Stimulated activated CD8-positive, alpha-beta memory T cell treated with anti-CD3 and anti-CD28 coated beads, Interleukin-7, amount 100 ng/mL, for 1 hour (primary cell): ENCODE measurements at places on chromosomes 2 and 18.

DNA sequence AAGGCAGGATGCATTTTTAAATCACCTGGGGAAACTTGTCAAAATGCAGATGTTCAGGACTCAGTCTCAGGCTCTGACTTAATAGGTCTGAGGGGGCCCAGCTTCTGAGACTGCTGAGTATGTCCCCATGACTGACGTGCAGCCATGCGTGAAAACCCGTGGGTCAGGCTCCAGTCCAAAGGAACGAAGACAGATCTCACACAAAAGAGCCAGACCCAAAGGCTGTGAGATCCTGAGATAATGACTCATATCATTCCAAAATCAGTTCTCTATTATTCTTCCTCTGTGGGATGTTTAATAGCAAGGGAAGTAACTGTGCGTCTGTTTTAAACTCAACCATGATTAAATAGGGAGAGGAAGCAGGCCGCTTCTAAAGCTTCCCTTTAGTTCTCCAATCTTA is 107.4 kb upstream of the ACAA2 start:
- DNase-seq: no peak

GRCh38 chr18:9096007-9096371 is 6.5 kb upstream of the NDUFV2 start:
- no peak for DNase-seq

GRCh38 chr18:49048396-49049020 is 97.7 kb upstream of the SMAD7 start:
- DNase-seq: no peak

DNA sequence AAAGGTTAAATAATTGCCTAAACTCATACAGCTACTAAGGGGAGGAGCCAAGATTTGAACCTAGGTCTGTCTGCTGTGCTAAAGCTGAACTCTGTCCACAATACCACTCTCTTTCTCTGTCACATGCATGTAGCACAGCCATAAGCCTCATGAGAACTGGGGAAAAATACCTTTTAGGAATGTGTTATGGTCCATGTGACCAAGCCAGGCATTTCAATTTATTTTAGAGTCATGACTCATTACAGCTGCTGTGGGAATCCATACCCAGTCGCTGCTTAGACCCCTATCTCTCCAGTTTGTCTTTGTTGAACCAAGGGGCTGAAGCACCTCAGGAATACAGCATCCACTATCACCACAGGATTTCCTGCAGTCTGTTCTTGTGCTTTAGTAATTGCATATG is 200.0 kb upstream of the SIX3 start:
- DNase-seq: no peak

DNA sequence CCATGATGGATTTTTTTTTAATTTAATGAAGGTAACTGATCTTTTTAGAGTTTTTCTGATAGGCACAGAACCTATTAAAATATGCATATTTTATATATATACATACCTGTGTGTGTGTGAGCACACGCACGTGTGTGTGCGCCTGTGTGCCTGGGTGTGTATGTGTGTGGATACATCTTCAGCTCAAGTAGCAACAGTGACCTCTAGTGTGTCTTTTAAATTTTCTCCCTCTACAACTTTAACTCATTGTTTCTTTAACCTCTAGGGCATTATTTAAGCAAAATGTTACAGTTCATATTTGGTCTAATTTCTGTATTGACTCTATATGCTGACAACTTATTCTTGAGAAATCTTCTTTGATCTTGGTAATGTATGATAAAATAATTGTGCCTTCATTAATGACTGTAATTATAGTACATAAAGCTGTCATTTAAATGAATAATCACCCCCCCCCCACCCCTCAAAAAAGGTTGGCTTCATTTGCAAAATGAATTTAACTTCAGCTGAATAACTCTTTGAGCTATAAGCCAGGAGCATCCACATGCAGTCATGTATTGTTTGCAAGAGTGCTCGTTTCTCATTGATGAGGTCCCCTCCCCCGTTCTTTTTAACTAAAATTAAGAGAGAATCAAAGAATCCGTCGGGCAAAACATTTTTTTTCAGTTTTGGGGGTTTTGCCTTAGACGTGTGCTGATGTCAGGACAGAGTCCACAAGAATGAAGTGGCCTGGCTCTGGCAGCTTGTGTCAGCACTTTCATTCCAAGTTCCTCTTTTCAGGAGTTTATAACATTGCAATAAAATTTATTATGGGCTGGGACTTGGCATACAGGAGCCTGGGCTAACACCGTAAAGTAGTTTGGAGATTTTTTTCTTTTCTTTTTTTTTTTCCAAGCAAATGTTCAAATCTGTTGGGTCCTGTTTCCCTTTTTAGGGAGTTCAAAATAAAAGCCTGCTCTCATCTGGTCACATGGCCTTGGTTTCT is 80.0 kb downstream of the ETAA1 start:
- no peak for DNase-seq

GRCh38 chr18:25075783-25076182 is 276.2 kb downstream of the ZNF521 start:
- DNase-seq: no peak

DNA sequence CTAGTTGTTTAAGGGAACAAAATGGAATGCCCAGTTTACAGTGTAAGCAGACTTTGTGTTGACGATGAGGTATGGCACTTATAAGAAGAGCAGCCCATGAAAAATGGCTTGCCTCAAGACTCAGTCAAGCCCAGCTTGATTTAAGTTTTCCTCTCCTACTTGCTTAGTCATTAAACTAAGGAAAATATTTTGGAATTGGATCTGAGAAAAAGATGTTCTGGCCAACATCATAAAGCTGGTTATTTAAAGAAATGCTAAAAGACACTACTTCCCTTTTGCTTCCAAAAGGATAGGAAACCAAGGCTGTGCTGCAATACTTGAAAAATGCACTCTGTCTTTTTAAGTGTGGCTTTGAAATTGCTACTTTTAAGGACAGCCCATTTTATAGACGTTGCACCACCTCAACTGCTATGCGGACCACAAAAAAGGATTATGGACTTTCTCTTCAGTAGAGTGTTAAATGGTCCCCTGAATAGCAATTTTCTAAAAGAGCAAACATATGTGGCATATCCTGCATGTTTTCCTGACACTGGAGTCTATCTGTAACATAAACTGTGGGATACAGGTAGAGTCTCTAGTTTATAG is 32.1 kb downstream of the CCDC141 start:
- DNase-seq: no peak

GRCh38 chr2:111106706-111107105 is 14.0 kb upstream of the BCL2L11 start:
- no peak for DNase-seq

DNA sequence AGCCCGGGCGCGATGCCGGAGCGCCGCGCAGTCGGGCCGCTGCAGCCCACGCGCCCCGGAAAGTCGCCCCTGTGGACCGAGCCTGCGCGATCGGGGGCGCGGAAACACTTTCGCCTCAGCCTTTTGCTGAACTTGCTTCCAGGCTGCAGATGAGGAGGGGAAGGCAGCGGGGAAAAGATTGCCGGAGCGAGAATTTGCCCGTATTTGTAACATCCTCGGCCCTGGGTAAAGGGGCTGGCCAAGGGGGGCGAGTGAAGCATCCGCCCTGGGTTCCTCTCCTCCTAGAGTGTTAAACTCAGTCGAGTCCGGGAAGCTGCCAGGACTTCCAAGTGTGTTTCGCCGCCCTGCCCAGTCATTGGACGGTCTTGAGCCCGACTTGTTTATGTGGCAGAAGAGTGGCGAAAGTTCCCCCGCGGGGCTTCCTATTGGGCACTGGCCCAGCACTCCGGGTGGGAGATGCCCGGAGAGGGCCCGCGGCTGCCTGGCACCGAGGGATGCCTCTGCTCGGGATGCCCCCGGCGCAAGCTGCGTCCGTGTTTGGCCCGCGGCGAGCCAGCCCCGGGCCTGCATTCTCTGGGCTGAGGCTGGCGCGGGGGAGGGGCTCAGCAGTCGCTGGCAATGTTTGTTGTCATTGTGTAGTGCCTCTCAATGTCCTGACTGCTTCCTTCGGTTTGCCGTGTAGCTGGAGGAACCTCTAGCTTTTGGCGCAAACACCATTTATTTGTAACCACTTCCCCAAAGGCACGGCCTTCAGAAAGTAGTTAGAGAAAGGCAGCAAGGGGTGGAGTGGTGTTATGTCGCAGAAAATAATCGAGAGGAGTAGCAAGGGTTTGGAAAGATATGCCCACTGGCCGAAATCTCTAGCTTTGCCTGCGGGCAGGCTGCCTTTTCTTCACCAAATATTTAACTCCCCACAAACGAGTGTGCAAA is 1.1 kb downstream of the CYBRD1 start:
- DNase-seq: no peak

DNA sequence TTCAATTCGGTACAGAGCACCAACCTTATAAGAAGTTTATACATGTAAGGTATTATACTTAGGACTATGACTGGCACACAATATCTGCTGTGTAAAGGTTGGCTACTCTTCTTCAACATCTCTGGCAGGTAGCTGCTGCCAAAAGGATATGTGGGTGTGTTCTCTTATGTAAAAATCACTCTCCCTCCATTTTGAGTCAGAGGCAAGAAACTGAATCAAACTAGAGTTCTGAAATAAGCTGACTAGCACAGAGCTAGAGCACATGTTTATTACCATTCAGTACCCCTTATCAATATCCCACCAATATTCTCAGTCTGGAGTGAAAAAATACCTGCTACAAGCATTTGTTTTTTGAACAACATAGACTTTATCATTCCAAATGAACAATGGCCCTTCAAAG is 38.0 kb upstream of the PCBP1 start:
- DNase-seq: no peak

GRCh38 chr2:135586148-135586547 is 54.9 kb downstream of the R3HDM1 start:
- DNase-seq: no peak

GRCh38 chr2:136021406-136021805 is 36.0 kb upstream of the DARS1 start:
- DNase-seq: no peak

GRCh38 chr2:105034170-105034569 is 3.7 kb upstream of the MRPS9 start:
- no peak for DNase-seq

- no peak for DNase-seq
Observed at GRCh38 chr2:63484481-63484880, 103.8 kb downstream of the WDPCP start.

- no peak for DNase-seq
Observed at GRCh38 chr18:1585881-1586488, 681.3 kb downstream of the ADCYAP1 start.

- no peak for DNase-seq
Observed at GRCh38 chr2:105671156-105671555, 73.6 kb upstream of the NCK2 start.

- no peak for DNase-seq
Observed at GRCh38 chr2:58634653-58635370, 393.7 kb upstream of the FANCL start.

DNA sequence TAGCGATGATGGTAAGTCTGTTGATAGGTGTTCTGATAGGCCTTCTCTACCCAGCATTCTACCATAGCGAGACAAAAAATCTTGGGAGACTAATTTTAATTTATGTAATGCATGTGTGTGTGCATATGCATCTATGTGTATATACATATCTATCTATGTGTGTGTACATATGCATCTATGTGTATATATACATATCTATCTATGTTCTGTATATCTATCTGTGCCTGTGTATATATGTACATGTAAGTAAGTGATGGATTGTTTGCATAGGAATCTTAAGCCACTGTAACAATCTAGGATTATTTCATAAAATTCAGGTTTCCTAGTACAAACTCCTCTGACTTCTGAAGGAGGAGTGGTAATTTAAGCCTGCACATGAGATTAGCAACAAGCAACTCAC is 197.2 kb upstream of the PXDN start:
- DNase-seq: no peak

- no peak for DNase-seq
Observed at GRCh38 chr2:240069829-240070228, 16.5 kb upstream of the OR6B3 start.

- DNase-seq: no peak
Observed at GRCh38 chr2:171889808-171890207, 4.2 kb downstream of the SLC25A12 start.
